Activated CD8-positive, alpha-beta memory T cell treated with anti-CD3 and anti-CD28 coated beads, Interleukin-2, amount 50 U/mL, for 4 hours (primary cell): ENCODE measurements at places on chromosomes 6 and 20.

DNA sequence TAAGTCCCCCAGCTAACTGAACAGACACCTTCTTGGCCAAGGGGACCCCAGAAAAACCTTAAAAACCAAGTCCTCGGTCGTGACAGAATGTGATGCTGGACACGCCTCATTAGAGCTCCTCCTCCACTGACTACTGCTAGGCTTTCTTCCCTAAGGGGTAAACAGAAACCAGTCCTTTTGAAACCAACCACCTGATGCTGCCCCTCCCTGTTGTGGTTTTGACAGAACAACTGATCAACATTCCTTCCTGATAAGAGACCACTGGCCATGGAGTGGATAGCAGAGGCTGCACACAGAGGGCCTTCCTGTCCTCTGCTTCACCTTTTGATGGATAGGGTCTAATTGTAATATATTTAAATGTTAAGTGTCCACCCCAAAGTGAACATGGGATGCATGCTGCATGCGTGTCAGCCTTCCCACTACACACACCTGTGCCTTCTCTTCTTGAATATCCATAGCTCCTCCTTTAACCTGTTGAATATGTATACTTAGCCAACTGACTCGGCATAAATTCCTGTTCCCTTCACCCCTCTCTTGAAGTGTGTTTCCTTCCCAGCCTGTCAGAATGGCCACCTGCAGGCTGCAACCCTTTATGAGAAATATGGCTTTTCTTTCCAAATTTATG, 27.9 kb upstream of the SLC2A12 start:
- DNase-seq = no peak

DNA sequence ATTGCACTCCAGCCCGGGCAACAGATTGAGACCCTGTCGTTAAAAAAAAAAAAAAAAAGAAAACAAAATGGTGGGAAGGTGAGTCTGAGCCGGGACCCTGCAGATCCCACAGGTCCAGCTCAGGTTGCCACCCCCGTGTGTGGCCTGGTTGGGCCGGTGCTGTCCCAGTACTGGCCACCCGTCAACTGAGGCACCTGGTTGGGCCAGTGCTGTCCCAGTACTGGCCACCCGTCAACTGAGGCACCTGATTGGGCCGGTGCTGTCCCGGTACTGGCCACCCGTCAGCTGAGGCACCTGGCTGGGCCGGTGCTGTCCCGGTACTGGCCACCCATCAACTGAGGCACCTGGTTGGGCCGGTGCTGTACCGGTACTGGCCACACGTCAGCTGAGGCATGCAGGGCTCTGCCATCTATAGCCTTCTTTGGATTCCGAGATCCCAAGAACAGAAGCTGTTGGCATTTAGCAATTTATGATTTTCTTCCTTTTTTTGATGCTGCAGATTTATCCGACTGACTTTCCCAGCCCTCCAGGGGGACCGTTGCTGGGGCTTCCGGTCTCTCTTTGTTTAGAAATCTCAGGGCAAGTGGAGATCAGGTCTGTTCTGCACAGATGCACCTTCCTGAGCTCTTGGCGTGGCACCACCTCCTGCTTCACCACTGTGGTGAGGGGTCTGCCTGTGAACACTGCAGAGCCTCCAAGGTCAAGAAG, 113.8 kb downstream of the SYCP2 start:
- DNase-seq = no peak

GRCh38 chr6:146211646-146212045, 182.8 kb downstream of the GRM1 start:
- no peak for DNase-seq

- DNase-seq = no peak
These were observed 77.3 kb upstream of the SLC35F1 start for GRCh38 chr6:117829594-117830319.

DNA sequence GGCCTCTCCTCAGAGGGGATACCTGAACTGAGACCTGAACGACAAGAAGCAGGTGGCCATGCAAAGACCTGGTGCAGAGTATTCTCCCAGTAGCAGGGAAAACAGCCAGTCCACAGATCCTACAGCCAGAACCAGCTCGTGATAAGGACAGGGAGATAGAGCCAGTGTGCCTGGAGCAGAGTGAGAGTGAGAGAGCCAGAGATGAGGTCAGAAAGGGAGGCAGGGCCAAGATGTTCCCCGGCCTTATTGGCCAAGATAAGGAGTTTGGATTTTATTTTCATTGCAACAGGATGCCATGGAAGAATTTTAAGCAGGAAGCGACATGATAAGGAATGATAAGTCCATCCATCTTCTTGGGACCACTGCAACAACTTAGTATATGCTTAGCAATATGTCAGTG, 111.8 kb downstream of the UBE3D start:
- no peak for DNase-seq

DNA sequence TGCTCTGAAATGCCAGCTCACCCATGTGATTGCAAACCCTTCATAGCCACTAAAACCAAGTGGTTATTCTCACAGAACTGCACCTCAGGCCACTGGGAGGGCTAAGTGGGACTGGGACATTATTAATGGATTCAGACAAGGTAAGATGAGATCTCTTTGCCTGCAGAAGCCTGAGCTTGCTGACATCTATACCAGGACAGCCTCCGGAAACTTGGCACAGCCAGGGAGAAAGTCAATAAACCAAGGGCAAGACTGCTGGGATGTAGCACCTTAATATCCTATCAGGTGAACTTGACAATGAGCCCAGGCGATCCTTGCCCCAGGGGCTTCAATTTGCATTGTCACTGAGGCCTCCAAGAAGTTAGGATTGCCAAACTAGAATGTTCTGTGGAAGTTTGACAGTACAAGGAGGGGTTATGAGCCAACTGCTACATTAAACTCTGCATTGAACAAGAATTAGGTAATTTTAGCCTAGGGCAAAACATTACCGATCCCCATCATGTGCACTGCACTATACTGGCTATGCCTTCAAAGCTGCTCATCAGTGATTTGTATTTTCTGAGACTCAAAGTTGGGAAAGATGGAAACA, 60.1 kb upstream of the RALGAPA2 start:
- DNase-seq = no peak

GRCh38 chr6:3899970-3900439, 50.8 kb downstream of the FAM50B start:
- no peak for DNase-seq

- no peak for DNase-seq
These were observed 14.7 kb downstream of the SIGLEC1 start for GRCh38 chr20:3697588-3698305.
